A549 treated with Mapracorat at 1 μM for 4 hours (cell line): ENCODE measurements at places on chromosomes 3 and 15. TPM values are rescaled to one million over a fixed set of nuclear protein-coding genes. Genes with fewer than 3 reads are reported as not detected.

The CCR3 gene
- not detected in 5 replicates for total RNA-seq

The ITIH1 gene
- total RNA-seq = not detected in 5 replicates

The LRRK1 gene
- 12.6 to 19.9 TPM (median 18.0 TPM) in 5 replicates for total RNA-seq

The CLEC3B gene
- total RNA-seq = 0.27 TPM in 1 of 5 replicates, not detected in the others

The TLR9 gene
- 0.07 TPM in 1 of 5 replicates, not detected in the others for total RNA-seq

The VWA5B2 gene
- 0.21 to 0.60 TPM (median 0.34 TPM) in 5 replicates for total RNA-seq

The DCP1A gene
- 5.7 to 7.7 TPM (median 6.9 TPM) in 5 replicates for total RNA-seq

The ECE2 gene
- not detected in 5 replicates for total RNA-seq

The TRPM1 gene
- not detected in 5 replicates for total RNA-seq

The SSUH2 gene
- total RNA-seq = 0.62 to 1.0 TPM (median 0.70 TPM) in 5 replicates

The GOLGA6L4 gene
- 0.29 to 1.3 TPM (median 0.87 TPM) in 5 replicates for total RNA-seq
